Ureter (tissue), 1 donor: ENCODE measurements at places on chromosomes 2 and 18.

- DNase-seq: no peak
Measured at GRCh38 chr2:122883849-122884248, 1128.4 kb downstream of the TSN start.

DNA sequence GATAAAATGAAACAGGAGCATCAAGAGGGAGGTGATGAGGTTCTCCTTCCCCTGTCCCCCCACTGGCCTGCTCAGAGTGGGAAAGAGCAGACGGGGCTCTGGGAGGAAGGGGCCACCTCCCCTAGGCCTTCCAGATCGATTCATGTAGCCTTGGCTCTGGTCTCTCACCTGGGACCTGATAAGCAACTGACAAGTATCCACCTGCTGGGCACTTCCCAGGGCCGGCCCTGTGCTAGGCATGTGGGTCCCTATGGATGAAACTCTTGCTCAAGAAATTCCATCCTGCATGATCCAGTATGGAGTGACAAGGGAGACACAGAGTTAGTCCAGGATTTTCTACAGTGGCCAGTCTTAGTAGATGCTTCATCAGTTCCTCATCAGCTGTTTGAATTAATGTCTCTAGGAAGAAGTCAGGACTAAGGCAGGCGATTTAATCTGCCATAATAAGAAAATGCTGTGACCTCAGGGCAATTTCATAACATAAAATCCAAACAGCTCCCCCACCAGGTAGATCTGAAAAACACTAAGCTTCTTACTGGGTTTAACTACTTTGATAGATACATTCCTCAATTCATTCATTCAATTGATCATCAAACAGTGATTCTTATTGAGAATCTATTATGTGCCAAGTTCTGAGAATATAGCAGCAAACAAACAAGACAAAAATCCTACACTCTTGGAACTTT lies 44.7 kb upstream of the ZFP36L2 start:
- no peak for DNase-seq

- no peak for DNase-seq
Measured at GRCh38 chr2:156192468-156192867, 140.1 kb downstream of the NR4A2 start.

GRCh38 chr2:237305579-237305978 lies 108.4 kb downstream of the COL6A3 start:
- DNase-seq: no peak

- no peak for DNase-seq
Measured at GRCh38 chr18:24414349-24415003, 12.0 kb upstream of the IMPACT start.
